Endothelial cell of umbilical vein (primary cell): ENCODE measurements at places on chromosomes 12 and 14. TPM values are rescaled to one million over a fixed set of nuclear protein-coding genes. Genes with fewer than 3 reads are reported as not detected.

Gene CACNA1C
- not detected in 2 replicates for total RNA-seq

Gene CLEC2B
- total RNA-seq = 16.4 and 18.3 TPM in 2 replicates

GRCh38 chr12:42450248-42450647, 124.3 kb downstream of the PPHLN1 start:
- peak; percentile 51 for DNase-seq

GRCh38 chr14:54425068-54425467, 16.1 kb downstream of the CNIH1 start:
- no peak for DNase-seq

DNA sequence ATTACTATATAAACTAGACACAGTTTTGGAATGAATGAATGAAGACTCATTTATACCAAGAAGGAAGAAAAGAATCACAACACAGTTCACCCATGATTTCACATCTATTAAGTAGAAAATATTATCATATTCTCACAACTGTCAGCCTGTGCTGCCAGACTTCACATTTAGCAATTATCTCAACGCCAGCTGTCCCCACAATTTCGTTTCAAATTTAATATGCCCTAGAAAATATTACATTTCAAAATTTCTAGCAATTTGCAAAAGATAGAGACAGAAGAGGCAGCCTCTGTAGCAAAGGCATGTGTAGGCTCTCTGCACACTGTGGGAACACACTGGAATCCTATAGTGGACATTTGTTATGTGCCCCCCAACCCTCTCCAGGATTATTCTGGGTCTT, 83.6 kb downstream of the ANKS1B start:
- no peak for DNase-seq

DNA sequence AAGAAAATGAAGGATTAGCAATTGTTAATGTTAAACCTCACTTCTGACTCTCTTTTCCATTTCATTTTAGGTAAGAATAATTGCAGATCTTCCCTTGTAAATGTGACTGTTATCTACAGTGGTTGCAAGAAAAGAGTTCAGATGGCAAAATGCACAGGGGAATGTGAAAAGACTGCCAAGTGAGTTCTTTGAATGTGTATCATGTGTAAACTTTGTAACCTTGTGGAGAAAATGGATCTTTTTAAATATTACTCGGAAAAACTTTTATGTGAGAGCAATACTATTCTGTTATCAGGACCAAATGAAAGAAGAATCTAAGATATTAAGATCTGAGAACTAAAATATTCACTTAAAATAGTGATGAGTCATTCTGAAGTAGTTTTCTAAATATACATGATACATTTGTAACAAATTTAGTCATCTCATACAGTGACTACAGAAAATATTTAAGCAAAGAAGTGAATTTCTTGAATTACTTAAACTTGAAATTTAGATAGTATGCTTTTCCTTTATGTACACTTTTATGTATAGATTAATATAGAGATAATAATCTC, 122.5 kb upstream of the CNTN1 start:
- DNase-seq = no peak

Gene SPIC
- total RNA-seq = not detected in 2 replicates
